ENCODE measurements at places on chromosomes 6 and 20.

- DNase-seq = no peak
Measured at GRCh38 chr6:43926634-43927531, 156.9 kb downstream of the VEGFA start.

GRCh38 chr20:11231742-11232648 lies 558.2 kb upstream of the JAG1 start:
- no peak for DNase-seq

DNA sequence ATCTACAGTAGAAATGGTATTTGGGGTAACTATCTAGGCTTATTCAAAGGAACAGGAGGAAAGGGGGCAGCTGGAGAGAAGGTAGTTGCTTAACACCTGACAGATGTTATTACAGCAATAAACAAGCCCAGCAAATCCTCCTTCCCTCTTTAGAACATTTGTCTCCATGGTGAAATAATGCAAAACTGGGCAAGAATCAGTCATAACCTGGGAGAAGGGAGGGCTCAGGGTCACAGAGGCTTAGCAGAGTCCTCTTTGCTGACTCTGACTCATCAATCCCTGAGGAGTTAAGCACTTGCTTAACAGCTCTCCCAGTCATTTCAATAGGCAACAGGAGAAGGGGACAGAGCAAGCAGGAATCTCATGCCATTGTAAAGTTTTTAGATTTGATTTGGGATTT lies 230.3 kb downstream of the IBTK start:
- DNase-seq = no peak

GRCh38 chr6:9126878-9127560 lies 691.7 kb upstream of the SLC35B3 start:
- DNase-seq = no peak

DNA sequence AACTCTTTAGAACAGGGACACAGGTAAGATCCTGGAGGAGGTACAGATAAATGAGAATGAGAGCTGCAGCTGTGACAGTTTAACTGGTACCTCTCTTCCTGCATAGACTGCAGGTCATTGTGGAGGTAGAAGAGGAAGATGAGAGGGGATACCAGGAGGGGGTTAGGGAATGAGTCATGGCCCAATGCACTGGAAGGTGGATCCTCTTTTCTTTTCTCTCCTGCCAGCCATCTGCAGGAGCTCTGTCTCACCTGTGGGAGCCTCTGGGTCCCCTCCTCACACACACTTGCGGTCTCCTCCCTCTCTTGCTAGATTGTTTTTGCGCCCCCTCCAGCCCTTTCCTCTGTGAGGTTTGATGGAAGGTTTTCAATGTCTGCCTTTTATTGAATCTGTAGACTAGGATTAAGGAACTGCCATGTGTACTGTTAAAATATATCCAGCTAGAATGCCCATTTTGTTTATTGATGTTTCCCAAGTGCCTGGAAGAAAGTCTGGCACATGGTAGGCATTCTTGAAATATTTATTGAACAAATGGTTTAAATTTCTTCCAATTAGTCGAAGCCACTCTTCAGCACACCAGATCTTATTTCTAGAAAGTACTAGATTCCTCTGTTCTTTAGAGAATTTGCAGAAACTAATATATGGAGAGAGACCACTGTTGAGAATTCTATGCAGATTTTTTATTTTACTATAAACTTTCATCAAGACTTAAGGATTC lies 13.0 kb downstream of the C6orf163 start:
- DNase-seq = no peak

DNA sequence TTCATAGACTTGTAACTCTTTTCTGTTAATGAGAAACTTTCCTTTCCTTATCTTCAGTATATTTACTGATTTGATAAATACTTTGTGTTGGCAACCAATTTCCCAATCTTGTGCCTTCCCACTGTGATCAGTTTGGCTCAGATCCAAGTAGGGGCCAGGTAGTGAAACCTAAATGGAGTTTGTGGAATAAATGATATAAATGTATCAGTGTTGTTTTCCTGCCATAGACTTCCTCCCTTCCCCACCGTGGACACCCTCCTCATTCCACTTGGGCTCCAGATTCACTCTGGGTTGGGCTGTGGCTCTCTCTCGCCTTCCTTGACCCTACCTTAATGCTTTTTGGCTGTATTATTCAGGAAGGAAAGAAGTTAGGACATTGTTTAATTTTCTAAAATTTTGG lies 1.3 kb downstream of the ZKSCAN3 start:
- no peak for DNase-seq

- no peak for DNase-seq
Measured at GRCh38 chr6:117404548-117404947, 21.2 kb downstream of the ROS1 start.
